ENCODE measurements at places on chromosomes 4 and X.

- DNase-seq: no peak
Observed at GRCh38 chrX:141760761-141761160, 62.2 kb upstream of the SPANXD start.

GRCh38 chrX:138982365-138982764 lies 270.8 kb upstream of the FGF13 start:
- DNase-seq: no peak

DNA sequence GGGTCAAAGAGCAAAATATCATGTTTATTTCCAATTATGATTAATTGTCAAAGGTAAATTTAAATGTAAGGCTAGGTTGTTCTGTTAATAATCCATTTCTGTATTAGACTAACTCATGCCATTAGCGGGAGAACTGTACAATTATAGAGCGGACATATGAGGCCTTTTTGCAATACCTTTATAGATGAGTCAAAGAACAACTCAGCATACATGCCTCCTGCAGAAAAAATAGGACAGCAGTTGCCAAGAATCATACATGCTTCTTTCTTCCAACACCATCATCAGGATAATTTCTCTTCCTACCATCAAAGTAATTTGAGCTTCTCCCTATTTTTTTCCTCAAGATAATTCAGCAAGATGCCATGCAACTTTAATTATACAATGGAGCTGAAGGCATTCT lies 917.8 kb downstream of the ADGRL3 start:
- no peak for DNase-seq

GRCh38 chr4:82851885-82852750 lies 38.8 kb downstream of the SEC31A start:
- no peak for DNase-seq

DNA sequence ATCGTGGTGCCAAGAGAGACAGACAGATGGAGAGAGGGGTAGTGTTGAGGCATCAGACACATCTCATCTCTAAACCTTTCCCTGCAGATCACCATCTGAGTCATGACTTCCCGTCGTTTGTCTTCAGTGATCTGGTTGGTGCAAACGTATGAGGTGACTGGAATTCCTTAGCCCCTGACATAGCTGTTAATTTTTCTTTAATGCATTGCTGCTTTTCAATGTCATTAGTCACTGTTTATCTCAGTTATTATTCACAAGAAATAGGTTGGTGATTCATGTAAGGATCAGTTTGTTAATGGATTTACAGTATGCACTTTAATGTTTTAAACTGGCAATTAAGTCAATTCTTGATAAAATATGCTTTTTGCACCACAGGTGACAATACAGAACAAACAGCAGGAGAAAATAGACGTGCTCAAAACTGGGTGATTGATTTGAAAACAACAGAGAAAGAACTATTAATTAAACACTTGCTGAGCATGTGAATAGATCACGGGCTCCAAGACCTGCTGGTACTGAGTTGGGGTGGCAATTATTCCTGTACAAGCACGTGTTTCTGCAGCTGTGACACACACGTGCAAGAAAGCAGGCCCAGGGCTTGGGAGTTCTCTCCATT lies 1.3 kb upstream of the TMEM154 start:
- DNase-seq: no peak

DNA sequence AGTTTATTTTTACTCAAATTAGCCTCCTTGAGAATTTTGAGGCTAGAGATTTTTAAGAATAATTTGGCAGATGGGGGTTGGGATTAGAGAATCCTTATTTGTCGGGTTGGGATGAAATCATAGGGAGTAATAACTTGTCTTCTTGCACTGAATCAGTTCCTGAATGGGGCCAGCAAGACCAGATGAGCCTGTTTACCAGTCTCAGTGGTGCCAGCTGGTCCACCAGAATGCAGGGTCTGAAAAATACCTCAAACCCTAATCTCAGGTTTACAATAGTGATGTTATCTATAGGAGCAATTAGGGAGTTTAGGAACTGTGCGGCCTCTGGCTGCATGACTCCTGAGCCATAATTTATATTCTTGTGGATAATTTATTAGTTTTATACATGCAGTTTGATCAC lies 705.9 kb upstream of the AGA start:
- no peak for DNase-seq

Measured in stimulated activated CD4-positive, alpha-beta T cell treated with anti-CD3 and anti-CD28 coated beads, Interleukin-12 subunit alpha, Interleukin-12 subunit beta, amount 100 ng/mL, for 24 hours (primary cell).